Caco-2 (cell line): ENCODE measurements at places on chromosomes 5 and 9.

GRCh38 chr9:129719135-129719534 lies 33.7 kb downstream of the PTGES start:
- no peak for DNase-seq

- DNase-seq = no peak
These were observed 724.0 kb upstream of the ZNF608 start for GRCh38 chr5:125470280-125470902.

DNA sequence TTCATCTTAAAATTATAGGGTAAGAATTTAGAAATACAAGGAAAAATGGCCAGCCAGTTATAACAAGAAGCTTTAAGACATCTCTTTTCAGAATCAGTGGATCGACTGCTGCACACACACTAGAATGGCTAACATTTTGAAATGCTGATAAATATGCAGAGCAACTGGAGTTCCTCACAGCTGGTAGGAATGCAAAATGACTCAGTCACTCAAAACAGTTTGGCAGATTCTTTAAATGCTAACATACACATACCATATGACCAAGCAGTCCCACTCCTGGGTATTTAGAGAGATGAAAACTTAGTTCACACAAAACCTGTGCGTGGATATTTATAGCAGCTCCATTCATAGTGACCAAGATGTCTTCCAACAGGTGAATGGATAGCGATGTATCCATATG lies 23.2 kb upstream of the PSAT1 start:
- no peak for DNase-seq

GRCh38 chr5:76546497-76547102 lies 76.6 kb downstream of the F2RL2 start:
- DNase-seq = no peak

DNA sequence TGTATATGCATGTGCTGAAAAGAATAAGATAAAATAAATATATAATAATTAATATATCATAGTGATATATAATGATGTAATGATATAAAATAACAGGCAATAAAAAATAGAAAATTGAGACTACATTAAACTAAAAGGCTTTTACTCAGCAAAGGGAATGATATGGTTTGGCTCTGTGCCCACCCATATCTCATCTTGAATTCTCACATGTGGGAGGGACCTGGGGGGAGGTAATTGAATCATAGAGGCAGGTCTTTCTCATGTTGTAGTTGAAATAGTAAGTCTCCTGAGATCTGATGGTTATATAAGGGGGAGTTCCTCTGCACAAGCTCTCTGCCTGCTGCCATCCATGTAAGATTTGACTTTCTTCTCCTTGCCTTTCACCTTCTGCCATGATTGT lies 1550.9 kb upstream of the CDH6 start:
- no peak for DNase-seq
